Naive thymus-derived CD8-positive, alpha-beta T cell (primary cell): ENCODE measurements at places on chromosomes 11 and 22.

GRCh38 chr11:34288492-34288891, 69.3 kb downstream of the ABTB2 start:
- no peak for DNase-seq

GRCh38 chr11:64128255-64129006, 37.5 kb downstream of the MACROD1 start:
- no peak for DNase-seq

- no peak for DNase-seq
Observed at GRCh38 chr11:60343094-60343704, 16.1 kb downstream of the MS4A6E start.

DNA sequence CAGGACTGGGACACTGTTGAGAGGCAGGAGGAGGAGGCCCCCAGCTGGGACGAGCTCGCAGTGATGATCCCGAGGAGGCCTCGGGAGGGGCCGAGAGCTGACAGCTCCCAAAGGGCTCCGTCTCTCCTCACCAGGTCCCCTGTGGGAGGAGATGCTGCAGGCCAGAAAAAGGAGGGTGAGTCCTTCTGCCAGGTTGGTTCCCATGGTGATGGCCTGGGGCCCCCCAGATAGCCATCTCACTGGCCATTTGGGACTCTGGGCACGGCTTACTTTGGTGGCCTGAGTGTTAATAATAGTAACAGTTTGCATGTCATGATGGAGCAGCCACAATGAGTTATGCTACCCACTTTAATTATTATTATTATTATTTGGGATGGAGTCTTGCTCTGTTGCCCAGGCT, 18.9 kb downstream of the TRIOBP start:
- no peak for DNase-seq

DNA sequence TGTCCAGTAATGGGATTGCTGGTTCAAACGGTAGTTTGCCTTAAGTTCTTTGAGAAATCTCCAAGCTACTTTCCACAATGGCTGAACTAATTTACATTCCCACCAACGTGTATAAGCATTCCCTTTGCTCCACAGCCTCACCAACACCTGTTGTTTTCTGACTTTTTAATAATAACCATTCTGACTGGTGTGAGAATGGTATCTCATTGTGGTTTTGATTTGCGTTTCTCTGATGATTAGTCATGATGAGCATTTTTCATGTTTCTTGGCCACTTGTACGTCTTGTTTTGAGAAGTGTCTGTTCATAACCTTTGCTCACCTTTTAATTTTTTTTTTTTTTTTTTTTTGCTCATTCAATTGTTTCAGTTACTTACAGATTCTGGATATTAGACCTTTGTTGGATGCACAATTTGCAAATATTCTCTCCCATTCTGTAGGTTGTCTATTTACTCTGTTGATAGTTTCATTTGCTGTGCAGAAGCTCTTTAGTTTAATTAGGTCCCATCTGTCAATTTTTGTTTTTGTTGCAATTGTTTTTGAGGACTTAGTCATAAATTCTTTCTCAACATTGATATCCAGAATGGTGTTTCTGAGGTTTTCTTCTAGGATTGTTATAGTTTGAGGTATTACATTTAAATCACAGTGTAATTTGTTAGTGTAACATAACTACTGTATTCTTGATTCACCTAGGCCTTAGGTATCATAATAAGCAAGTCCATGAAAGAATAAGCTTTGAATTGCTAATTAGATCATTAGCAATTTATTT, 33.0 kb downstream of the CCDC34 start:
- DNase-seq, result no peak

DNA sequence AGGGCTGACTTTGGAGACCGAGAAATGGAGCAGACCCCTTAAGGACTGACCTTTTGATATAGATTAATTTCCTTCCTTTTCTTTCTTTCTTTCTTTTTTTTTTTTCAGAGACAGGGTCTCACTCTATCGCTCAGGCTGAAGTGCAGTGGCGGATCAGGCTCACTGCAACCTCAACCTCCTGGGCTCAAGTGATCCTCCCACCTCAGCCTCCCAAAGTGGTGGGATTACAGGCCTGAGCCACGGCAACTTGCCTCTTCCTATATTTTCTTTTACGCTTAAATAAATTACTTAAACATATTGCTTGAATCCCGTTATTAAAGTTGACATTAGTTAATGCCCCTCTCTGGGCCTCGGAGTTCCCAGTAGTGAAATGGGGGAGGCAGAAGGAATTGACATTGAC, 350 bp upstream of the KCTD14 start:
- no peak for DNase-seq

- DNase-seq, result no peak
Observed at GRCh38 chr22:32417906-32418305, 5.9 kb upstream of the RTCB start.

DNA sequence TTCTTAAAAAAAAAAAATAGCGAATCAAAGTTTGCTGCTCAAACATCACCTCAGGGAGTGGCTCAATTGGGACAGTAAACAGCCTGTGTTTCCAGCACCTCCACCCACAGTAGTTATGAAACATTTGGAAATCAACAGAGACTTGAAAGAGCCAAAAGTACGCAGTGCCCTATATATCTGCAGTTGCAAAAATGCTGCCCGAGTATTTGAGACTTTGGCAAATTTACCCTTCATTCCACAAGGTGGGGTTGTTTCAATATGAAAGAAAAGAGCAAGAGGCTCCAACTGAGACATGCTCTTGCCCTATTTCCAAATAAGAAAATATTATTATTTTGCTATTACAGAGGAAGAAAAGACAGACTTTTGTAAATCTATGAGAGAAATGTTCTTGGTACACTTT, 851.1 kb upstream of the RAG2 start:
- no peak for DNase-seq

- no peak for DNase-seq
Observed at GRCh38 chr11:19953336-19953735, 206.9 kb downstream of the DBX1 start.

GRCh38 chr11:95450547-95451123, 219.6 kb upstream of the SESN3 start:
- DNase-seq, result no peak

DNA sequence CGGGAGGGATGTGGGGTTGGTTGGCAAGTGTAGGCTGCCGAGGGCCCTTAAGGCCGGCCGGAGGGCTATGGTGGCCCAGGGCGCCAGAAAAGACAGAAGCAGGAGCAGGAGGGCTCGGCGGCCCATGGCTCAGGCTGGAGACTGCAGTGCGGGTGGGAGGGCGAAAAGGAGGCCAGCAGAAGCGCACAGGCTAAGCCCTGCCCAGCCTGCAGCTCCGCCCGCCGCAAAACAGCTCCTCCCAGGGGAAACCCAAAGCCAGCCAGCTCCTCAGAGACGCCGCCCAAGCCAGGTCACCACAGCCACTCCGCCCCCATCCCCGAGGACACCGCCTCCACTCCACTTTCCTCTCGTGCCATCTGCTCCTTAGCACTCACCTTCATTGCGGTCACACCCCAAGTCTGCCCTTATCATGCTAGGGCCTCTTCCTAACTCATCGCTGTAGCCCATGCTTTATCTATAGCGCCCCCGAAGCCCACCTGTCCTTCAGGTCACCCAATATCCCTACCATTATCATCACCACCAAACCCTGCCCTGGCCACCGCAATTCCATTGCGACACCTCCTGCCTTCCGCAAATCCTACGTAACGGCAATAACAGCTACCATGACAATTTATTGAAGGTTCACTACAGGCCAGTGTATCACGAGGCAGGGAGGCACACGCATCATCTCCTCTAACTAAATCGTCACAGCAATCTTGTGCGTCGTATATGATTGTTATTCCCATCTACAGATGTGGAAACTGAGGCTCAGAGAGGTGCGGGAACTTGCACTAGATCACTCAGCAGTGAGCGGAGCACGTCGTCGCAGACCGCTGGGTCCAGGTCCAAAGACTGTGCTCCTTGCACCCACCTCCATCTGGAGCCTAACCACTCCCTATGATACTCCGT, at the start of gene PRCP:
TSS of gene PRCP (minus strand) at position 154 of the 888 bp plus-strand sequence. CDS start at position 126, 28 bp downstream.
- peak; percentile 87 for DNase-seq

DNA sequence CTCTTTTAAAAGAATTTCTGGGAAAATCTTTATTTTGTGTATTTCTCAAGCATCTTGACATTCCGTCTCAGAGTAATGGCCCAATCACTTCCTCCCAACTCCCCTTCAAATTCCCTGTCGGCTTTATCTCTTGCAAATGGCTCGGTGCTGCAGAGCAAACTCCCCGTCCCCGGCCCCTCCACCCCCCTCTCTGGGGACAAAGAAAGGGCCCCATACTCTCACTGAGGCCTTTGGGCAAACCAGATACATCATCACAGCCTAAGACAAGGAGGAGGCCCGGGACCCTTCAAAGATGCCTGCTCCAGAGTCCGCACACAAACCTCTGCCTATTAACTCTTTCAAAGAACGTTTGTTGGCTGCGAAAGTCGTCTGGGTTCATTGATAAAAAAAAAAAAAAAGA, 3.9 kb upstream of the SMIM38 start:
- DNase-seq, result no peak

DNA sequence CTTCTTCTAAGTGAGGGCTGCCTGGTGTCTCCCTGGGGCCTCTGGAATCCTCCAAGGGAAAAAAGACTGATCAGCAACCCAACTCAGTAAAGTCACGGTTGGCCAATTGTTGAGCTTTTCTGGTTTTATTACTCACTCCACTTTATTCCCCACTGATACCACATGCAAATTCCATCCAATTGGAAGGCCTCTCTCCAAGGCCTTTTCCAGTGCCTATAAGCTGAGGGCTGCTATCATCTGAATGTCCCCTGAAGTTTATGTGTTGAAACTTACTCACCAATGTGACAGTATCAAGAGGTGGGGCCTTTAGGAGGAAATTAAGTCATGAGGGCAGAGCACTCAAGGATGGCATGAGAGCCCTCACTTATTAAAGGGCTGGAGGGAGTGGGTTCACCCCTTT, 463.3 kb downstream of the BUD13 start:
- no peak for DNase-seq

- DNase-seq, result no peak
Observed at GRCh38 chr22:31083923-31084810, 3.0 kb downstream of the SMTN start.

- no peak for DNase-seq
Observed at GRCh38 chr22:30402028-30402765, 5.4 kb downstream of the SEC14L2 start.

DNA sequence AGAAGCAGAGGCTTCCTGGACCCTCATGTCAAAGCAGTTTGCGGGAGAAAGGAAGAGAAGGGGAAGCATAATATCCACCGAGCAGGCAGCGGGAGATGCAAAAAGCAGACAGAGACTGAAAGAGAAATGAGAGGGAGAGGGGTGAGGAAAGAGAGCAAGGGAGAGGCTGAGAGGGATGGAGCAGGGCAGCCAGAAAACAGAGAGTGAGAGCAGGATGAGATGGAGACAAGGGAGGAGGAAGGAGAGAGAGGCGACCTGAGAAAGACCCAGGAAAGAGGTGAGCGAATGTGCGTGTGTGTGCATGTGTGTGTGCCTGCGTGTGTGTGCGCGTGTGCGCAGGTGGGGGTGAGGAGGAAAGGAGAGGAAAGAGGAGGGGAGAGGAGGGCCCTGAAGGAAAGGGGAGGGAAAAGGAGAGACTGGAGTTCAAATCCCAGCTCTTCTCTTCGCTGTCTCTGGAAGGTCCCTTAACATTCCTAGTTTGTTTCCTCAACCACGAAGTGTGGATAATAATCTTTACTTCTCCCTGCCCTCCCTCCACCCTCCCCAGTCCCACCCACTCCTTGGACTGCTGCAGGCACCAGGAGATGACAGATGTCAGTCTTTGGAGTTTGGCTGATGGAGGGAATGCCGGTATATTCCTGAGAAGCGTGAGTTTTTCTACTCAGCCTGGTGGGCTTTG, 67.9 kb downstream of the ISX start:
- DNase-seq, result no peak

- no peak for DNase-seq
Observed at GRCh38 chr22:36026741-36027140, 1.9 kb downstream of the RBFOX2 start.

GRCh38 chr11:808427-809286, 1.1 kb upstream of the RPLP2 start:
- no peak for DNase-seq

DNA sequence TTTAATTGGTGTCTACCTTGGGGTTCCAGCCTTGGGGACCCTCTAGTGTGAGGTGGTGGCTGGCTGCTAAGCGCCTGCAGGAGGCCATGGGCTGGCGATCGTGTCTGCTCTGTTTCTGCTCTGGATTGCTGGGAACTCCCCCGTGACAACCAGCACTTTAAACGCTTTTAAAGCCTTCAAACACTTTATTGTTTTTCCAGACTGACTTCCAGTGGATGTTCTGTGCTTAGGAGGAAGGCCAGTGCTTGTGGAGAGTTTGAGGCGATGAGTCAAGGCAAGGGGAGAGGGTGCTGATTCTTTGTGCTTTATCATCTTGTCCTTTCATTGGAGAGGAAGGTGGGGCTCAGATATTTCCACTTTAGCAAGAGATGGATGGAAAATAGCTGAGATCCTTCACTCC, 81.6 kb downstream of the FLI1 start:
- DNase-seq, result no peak

- DNase-seq, result no peak
Observed at GRCh38 chr22:48353116-48353947, 1474.3 kb downstream of the BRD1 start.

GRCh38 chr11:126740846-126741245, 259.7 kb downstream of the KIRREL3 start:
- DNase-seq, result no peak

GRCh38 chr11:70423523-70424505, 25.5 kb downstream of the CTTN start:
- no peak for DNase-seq

DNA sequence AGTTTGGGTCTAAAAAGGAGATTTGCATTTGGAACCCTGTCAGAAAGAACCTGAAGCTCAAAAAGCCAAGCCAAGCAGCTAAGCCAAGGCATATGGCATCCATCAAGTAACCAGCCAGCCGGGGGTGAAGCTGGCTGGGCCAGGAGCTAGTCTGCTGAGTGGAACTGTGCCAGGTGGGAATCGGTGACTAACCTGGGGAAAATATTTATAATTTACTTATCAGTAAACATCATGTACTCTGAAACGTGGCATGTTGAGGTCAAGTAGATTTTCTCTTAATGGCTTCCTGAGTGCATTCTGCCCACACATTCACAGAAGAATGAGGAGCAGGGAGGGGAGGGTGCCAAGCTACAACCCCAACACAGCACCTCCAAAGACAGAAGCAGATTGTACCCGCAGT, 70.5 kb upstream of the SESN3 start:
- DNase-seq, result no peak

GRCh38 chr11:88543902-88544655, 206.5 kb upstream of the CTSC start:
- DNase-seq, result peak; percentile 56

DNA sequence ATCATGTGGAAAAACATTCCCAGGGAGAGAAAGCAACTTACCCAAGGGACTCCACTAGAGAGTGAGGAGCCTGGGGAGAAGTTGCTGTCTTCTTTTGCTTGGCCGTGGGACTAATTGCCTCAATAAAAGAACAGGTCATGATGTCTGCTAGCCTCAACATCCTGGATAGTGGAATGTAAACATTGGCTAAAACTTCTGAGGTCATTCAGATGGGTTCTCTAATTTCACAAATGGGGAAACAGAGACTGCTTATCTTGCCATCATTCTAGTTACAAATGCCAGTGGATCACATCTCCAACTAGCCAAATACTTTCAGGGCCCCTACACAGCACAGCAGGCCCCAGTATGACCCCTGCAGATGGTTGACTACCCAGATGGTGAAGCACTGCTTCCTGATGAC, 28.4 kb upstream of the PAMR1 start:
- no peak for DNase-seq
